ENCODE measurements at places on chromosomes 4 and X.
A peak's percentile ranks its signal among the peaks of the same experiment; 100 is the strongest.

DNA sequence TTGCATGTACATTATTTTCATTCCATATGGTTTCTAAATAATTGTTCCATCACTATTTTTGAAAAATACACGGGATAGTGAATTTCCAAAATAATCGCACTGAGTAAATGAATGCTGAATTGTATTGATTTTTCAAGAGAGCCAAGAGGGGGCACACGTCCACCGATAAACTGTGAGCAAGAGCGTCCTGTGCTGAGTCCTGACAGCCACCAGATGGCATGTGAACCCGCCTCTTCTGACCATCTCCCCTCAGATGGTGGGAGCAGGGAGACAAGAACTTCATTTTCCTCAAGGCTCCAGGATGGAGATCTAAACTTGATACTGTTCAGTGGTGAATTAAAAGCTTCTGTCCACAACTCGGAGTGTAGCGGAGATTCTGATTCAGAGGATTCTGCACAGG lies 30.6 kb upstream of the IL9R start:
- DNase-seq: peak; percentile 51

GRCh38 chrX:130173190-130173895 lies 1.6 kb downstream of the RAB33A start:
- peak; percentile 67 for DNase-seq

DNA sequence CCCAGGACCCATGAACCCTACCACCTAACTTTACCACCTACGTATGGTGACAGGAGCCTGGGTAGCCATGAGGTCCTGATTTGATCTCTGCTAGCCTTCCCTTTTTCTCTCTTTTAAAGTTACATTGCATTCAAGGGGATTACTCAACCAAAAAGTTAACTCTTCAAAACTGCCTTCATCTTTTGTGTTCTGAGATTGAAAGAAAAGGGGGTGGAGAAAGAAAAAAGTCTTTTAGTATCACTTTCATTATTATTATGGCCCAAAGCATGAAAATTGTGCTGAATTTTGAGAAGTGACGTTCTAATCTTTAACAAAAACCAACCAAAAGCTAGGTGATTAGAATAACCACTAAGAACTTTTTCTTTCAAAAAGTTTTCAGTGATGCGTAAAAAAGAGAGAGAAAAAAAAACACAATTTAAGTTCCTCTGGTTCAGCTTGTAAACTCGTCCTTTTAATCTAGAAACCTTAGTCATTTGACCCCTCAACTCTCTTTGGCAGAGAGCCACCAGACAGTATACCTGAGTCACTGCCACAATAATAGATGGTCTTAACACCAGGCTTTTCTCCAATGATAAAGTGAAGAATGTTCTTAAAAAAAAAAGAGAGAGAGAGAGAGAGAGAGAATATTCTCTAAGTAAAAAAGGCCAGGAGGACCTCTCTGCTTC lies 347.4 kb upstream of the FGF13 start:
- no peak for DNase-seq

- no peak for DNase-seq
Measured at GRCh38 chrX:40154250-40154852, 56.6 kb upstream of the BCOR start.

DNA sequence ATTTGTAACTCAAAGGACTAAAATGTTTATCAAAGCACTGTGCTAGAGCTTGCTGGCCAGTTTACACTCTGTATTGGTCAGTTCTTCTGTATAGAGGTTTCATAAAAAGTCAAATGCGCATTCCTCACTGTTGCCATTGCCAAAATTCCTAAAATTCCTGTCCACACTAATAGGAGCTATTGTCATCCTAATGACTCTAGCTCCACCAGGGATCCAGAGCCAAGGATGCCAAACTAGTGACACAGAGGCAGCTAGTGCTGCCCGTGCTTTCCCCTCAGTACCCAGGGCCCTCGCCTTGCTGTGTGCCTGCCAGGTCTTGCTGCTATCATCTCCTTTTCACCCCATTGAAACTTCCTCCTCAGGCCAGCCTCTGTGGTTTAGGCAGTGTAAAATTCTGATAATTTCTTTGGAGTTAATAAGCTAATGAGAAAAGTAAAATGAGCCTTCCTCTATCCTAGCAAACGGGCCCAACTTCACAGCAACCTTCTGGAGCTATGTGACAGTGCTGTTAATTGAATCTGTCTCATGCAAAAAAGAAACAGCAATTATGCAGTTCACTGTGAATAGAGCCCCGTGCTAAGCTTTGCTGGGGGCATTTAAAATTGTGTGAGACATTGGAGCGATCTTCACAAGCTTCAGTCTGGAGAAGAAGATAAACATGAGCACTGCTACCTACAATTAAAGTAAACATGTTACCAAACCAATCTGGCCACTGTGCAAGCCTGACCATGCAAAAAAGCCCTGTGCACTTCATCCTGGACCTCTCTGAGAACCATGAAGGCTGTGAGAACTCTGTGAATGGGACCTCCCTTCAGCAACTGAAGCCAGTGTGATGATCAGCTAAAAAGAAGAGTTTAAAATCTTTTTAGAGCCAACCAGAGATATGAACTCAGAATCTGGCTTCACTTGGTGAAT lies 43.1 kb upstream of the FGF2 start:
- DNase-seq: no peak
